Kidney glomerular epithelial cell (primary cell): ENCODE measurements at places on chromosomes 2 and 18.

GRCh38 chr2:120743657-120744056 is 8.0 kb downstream of the GLI2 start:
- DNase-seq = no peak

GRCh38 chr2:77737236-77737635 is 215.1 kb upstream of the LRRTM4 start:
- DNase-seq = no peak

DNA sequence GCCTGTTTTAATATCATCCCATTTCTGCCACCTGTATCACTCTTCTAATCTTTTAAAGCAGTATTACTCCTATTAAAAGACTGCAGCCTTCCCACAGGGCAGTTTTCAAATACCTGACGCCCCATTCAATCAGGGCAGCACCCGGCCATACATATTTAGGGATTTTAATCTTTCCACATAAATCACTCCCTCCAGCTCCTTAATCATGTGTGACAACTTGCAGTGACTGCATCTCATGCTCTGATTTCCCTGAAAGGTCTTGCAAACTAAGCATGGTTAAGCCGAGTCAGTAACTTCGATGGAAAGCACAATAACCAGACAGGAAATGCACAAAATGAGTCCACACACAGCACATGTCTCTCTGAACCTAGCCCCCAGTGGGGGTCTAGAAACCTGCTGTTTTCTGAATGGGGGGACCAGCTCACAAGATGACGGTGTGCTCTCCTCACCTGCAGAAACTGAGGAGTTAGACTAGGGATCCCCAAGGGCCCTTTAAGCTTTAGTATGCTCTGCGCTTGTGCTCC is 116.9 kb upstream of the CREB1 start:
- DNase-seq = no peak

DNA sequence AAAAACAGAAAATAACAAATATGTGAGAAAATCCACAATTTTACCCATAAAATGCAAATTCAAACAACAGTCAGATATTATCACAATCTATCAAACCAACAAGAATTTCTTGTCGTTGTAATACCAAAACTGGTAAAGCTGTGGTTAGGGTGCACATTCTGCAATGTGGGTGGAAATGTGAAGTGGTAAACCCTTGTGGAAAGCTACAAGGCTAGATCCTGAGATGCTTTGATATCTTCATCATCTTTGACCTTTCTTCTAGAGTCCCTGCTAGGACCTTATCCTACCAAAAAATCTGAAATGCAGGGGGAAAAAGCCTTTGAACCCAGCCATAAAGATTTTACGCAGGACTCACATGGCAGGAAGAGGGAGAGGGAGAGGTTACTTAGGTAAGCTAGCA is 17.2 kb upstream of the ATG16L1 start:
- no peak for DNase-seq

DNA sequence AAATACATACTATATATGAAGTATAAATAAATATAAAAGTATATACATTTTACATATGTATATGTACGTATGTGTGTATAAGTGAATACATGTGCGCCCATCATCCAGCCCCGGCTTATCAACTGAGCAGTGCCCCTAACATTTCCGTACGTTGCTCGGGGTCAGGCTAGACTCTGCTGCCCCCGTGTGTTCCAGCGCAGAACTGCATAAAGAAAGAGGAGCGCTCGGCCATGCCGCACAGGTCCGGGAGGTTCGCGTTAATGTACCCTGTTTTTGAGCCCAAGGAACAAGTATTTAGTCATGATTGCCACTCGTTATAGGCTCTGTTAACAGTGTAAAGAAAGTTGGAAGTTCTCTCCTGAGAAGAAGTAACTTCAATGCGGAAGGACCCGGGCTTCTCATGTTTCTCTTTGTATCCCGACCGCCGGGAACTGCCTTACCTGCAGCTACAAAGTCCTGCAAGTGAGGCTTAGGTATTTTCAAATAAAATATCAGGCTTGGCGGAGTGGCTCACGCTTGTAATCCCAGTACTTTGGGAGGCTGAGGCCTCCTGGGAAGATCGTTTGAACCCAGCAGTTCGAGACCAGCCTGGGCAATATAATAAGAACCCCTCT is 55.7 kb downstream of the CD8B2 start:
- peak; percentile 43 for DNase-seq

DNA sequence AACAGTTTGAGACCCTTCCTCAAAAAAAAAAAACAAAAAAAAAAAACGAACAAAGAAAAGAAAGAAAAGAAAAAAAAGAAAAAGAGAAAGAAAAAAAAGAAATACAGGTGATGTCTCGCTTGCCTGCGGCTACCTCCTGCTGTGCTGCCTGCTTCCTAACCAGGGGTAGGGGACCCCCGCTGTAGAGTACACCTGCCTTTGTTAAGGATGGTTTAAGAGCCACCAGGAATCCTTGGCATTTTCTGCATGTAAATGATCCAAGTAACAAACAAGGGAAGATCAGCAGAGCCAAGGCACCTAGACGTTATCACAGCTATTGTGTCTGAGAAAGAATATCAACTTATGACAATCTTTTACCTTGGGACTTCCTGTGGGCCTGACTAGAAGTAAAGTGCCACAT is 856.8 kb upstream of the GCFC2 start:
- DNase-seq = no peak

GRCh38 chr2:128775914-128776285 is 457.2 kb upstream of the HS6ST1 start:
- DNase-seq = no peak

DNA sequence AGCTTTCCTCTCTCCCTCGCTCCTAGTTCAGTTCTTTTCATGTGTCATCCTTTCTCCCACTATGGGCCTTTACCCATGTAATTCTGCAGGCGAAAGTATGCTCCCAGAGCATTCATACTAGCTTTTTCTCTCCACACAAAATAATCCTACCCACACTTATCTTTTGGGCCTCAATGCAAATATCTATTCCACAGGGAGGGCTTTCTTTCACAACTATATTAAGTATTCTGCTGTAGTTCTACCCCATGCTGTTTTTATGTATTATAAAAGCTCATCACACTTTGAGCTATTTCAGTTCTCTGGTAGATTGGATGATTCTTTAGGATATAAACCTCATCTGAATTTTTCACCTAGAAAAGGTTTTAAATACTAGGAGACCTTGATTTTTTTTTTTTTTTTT is 774.6 kb upstream of the CRIM1 start:
- no peak for DNase-seq
